Activated CD4-positive, alpha-beta memory T cell treated with anti-CD3 and anti-CD28 coated beads for 36 hours (primary cell): ENCODE measurements at places on chromosomes 7 and 10.

DNA sequence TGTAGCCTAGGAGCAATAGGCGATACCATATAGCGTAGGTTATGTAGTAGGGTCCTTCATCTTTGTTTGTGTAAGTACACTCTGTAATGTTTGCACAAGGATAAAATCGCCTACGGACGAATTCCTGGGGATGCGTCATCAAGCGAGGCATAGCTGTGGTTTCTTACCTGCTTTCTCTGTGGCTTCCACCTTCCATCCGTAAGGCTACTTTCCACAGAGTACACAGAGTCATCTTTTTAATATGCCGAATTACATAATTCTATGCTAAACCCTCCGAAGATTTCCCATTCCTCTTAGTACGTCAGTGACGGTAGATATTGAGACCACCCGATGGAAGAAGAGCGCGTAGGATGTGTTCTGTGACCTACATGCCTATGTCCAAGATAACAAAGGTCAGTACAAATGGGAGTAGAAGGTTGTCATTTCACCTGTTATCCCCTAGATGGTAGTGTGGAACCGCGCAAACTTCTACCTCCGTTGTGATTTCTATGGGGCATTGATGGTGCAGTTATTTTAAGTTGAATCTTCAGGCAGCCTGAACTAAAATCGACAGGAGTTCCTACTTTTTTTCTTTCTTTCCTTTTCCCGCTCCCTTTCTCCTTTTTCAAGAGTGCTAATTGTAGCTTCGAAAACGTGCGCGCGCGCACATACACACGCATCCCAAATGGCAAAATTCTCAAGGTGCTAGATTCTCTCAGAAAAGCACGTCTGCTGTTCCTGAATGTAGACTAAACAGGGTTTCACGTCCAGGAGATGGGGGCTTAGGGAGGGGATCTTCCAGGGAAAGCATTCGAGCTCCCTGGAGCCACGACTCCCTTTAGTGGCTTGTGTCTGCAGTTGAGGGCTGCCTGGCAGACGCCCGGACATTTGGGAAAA is 111.7 kb upstream of the MBL2 start:
- no peak for DNase-seq

GRCh38 chr10:35336921-35337823 is 863 bp downstream of the CCNY start:
- DNase-seq: peak; percentile 46

GRCh38 chr10:113278664-113279063 is 274.2 kb upstream of the HABP2 start:
- DNase-seq: no peak

DNA sequence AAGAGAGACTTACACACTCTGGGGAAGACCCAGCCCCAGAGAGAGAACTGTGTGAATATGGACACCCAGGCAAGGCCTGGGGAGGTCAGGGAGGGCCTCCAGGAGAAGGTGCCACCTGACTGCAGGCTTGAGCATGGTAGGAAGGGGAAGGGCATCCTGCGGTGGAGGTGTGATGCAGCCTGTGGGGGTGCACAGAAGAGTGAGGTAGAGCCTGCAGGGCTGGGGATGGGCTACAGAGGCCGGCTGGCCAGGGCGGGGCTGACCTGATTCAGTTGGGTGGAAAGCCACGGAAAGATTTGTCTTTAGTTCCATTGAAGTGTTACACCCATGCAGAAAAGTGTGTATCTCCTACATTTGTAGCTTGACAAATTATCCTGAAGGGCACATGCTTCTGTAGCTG is 47.6 kb downstream of the ZMIZ1 start:
- DNase-seq: peak; percentile 19

GRCh38 chr7:85074016-85074415 is 112.8 kb downstream of the SEMA3D start:
- DNase-seq: no peak

DNA sequence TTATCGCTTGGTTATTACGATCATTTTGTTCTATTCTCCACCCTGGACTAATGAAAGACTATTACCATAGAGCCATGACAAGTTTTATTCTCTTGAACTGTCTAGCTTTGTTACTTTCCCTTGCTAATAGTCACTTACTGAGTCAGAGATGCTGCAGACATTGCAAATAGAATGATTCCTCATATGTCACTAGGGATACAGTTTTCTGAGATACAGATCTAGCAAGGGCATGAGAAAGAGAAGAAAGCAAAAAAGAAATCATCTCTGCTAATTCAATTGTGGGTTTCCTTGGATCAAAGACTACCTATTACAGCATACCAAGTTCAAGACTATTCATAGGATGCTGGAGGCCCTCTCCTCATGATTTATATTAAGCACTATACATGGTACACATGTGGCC is 204.3 kb downstream of the MBL2 start:
- DNase-seq: no peak

- DNase-seq: no peak
These were observed at the start of gene CCM2 for GRCh38 chr7:45000093-45001032. TSS of gene CCM2 (plus strand) at chr7:45000201. CDS start at chr7:45000334, 133 bp downstream.

GRCh38 chr7:104113788-104114187 is 94.0 kb downstream of the ORC5 start:
- no peak for DNase-seq

DNA sequence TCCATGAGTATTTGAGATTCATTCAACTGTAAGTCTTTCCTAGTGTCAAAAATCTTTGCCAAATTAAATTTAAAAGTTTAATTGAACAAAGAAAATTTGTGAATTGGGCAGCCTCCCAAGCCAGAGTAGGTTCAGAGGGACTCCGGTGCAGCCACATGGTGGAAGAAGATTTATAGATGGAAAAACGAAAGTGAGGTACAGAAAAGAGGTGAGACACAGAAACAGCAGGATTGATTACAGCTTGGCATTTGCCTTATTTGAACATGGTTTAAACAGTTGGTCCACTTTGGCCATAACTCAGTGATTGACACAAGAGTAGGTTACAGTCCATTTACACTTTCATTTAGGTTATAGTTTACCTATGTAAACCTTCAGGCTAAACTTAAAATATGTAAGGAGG is 465.8 kb downstream of the ARL4A start:
- DNase-seq: no peak
